NCI-H345 (cell line): ENCODE measurements at places on chromosomes 2 and 18.

DNA sequence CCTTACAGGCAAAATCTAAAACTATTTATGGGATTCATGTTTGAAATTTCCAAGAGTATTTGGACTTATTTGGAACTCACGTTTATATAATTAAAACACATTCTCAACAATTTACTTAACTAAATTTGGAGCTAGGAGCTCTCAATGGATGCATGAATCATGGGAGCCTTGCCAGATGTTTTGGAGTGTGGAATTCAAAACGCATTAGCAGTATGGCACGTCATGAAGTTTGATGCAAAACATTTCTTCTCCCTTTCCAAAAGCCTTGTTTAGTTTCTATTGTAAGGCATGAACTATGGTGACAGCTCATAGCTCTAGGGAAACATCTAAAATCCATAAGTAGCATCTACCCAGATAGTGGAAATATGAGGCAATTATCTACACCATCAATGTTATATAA, 701.6 kb downstream of the SATB2 start:
- no peak for DNase-seq

DNA sequence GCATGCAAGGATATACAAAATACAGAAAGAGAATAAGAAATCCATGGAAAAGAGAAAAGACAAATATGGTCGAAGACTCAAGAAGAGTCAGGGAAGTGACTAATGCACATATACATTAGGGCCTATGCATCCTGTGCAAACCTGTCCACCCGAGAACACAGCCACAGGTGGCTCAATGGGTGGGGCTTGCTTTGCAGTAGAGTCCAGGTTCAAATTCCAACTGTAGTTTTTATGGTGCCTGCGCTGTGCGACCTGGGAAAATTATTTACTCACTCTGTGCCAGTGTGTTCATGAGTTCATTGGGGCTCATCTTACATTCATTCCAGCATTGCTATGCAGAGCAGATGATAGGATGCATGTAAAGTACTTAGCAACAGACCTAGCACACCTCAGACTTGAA, 244.7 kb downstream of the CTNNA2 start:
- DNase-seq = no peak

DNA sequence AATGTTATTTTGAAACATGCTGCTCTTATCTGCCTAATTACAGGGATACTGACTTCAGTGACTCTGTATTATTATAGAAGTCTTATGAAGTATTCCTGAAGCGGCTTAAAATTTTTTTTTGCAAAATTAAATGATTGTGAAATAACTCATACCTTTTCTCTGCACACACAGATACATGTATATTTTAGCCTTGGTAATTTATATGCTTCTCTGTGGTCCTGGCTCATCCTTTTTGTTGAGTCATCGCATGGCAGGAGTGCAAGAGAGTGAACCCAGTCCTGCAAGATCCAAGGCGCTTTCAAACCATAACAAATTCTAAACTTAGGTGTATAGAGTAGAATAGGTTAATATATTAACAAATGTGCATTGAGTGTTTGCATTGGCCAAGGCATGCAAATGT, 8.6 kb downstream of the CCNT2 start:
- DNase-seq = no peak

GRCh38 chr2:229282758-229283546, 11.9 kb upstream of the PID1 start:
- DNase-seq = no peak

DNA sequence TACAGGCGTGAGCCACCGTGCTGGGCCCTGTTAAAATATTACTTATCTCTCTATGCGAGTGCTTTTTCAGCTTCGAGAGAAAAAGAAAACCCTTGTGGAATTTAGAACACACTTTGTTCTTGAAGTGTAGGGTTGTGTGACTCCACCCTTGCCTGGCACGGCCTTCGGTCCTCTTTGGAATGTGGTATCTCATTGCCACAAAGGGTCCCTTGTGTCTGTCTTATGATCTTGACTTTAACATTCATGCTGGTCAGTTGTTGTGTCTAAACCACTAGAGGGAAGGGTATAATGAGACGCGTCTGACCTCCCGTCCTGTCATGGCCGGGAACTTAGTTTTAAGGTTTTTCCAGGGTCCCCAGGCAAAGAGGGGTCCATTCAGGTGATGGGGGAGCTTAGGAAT, 246.4 kb downstream of the VAPA start:
- DNase-seq = no peak

- DNase-seq = peak; percentile 79
Measured at GRCh38 chr2:136126421-136126926, 8.5 kb upstream of the CXCR4 start.

- no peak for DNase-seq
Measured at GRCh38 chr2:33133454-33133952, 186.8 kb downstream of the LTBP1 start.

- DNase-seq = no peak
Measured at GRCh38 chr2:207778298-207778882, 8.7 kb upstream of the FZD5 start.

DNA sequence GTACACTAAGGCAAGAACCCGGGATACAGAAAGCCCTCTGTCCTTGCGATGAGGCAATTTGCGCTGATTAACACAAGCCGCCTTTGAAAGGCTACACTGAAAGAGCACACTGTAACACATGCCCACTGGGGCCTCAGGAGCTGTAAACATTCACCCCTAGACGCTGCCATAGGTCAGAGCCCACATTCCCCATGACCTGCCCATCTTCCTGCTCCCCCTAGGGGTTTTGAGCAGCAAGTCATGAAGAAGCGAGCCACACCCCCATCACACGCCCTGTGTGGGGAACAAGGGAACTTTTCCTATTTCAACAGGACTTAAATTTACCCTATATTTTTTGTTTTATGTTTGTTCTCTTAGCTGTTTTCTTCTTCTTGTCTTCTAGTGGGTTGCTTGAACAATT, 47.8 kb upstream of the SLC4A10 start:
- no peak for DNase-seq

DNA sequence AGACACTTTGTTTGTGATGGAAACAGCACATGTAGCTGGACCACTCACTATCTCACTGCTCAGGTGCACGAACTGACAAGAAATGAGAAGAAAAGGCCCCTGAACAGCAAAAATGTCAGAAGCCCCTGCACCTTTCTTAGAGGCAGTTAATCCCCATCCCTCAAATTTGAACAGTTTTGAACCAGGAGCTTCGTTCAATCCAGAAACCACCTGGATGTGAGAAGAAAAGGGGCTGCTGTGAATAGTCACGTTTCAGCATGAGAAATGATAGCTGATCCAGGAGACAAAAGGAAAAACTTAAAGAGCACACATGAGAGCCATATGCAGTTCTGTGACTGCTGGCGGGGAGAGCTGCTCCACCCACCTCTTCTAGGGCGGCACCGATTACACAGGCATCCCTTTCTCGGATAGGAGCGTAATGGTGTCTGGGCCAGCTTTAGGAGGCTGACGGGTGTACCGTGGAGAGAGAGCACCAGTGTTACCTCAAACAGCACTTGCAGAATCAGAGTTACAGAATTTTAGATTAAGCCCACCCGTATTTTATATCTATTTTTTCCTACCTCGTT, 117.0 kb upstream of the EML6 start:
- DNase-seq = no peak

GRCh38 chr2:178553047-178553446, 72.8 kb downstream of the PLEKHA3 start:
- DNase-seq = no peak

- no peak for DNase-seq
Measured at GRCh38 chr2:237742614-237743013, 56.0 kb upstream of the RBM44 start.

DNA sequence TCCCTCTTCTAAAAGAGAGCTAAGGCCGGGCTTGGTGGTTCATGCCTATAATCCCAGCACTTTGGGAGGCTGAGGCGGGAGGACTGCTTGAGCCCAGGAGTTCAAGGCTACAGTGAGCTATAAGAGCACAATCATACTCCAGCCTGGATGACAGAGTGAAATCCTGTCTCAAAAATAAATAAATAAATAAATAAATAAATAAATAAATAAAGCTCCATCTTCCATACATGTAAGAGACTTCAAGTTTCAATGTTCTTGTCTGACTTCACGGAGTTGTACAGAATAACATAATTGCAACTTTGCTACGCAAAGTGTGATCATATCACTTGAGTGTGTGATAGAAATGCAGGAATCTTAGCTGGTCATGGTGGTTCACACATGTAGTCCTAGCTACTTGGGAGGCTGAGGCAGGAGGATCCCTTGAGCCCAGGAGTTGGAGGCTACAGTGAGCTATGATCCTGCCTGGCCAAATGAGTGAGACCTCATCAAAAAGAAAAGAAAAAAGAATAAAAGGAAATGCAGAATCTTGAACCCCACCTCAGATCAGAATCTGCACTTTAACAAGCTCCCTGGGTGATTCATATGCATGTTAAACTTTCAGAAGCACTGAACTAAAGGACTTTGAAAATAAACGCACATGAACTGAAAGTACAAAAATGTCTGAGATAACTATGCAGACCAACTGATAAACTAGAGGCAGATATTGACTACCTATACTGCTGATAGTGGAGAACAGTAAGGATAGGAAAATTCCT, 123.7 kb upstream of the SP3 start:
- no peak for DNase-seq

GRCh38 chr2:200794143-200794542, 17.6 kb upstream of the BZW1 start:
- DNase-seq = no peak

DNA sequence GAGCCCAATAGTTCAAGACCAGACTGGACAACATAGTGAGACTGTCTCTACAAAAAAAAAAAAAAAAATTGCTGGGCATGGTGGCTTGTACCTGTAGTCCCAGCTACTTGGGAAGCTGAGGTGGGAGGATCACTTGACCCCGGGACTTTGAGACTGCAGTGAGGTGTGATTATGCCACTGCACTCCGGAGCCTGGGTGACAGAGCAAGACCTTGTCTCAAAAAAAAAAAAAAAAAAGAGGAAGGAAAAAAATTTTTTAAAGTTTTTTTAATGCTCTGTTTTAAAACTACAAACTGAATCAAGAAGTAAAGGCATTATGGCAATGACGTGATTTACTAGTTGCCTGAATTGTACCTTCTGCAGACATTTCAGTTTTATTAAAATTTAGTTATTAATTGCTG, 54.5 kb upstream of the ZDBF2 start:
- no peak for DNase-seq

GRCh38 chr2:19349911-19350677, 8.3 kb downstream of the OSR1 start:
- DNase-seq = peak; percentile 39

GRCh38 chr18:60596928-60597327, 224.4 kb upstream of the MC4R start:
- no peak for DNase-seq

- DNase-seq = no peak
Measured at GRCh38 chr2:117737846-117738245, 76.6 kb upstream of the DDX18 start.

- DNase-seq = no peak
Measured at GRCh38 chr2:68045342-68045741, 17.5 kb downstream of the C1D start.

DNA sequence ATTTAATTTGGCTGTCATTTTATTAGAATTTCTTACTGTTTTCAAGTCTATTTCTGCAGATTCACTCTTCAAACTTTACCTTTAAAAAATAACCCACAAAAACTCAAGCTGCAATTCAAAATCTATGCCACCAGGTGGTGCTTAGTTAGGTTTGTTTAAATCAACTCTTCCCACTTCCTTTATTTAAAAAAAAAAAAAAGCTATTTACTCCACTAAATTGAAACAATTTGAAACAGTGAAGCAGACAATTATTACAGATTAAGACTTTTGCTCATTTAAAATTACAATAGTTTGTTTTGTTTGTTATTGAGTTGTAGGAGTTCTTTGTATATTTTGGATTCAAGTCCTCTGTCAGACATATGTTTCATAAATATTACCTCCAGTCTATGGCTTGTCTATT, 300.0 kb downstream of the PDE11A start:
- DNase-seq = peak; percentile 30

DNA sequence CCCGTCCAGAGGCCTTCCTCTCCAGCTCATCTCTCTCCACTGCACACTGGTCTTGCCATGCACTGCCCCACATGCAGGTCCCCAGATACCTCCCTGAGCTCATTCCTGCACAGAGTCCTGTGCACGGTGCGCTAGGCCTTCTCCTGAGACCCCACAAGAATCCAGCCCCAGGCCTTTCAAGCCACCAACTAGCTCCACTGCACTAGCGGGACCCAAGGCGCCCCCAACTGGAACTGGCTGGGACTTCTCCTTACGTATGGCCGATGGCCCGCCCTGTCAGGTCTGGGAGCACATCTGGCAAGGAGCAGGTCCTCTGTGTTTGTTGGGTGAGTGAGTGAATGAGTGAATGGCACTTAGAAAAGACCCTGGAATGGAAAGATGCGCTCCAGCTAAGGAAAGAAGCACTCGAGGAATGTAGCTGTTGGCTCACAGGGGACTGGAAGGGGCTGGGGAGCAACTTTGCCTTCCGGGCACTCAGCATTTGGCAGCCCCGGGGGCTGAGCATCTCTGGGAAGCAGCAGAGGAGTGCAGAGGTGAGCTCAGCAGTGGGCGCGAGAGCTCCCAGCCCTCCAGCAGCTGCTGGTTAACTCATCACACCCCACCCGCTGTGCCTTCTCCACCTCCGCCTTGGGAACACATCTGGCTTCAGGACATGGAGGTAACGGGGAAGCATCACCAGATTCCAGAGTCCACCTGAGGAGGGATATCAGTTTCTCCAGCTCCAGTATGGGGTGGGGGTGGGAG, 223.1 kb downstream of the GLI2 start:
- DNase-seq = no peak

- no peak for DNase-seq
Measured at GRCh38 chr18:2846636-2847316, at the start of gene EMILIN2. EMILIN2 (plus strand) TSS chr18:2847006; CDS start chr18:2847189, 183 bp downstream.

DNA sequence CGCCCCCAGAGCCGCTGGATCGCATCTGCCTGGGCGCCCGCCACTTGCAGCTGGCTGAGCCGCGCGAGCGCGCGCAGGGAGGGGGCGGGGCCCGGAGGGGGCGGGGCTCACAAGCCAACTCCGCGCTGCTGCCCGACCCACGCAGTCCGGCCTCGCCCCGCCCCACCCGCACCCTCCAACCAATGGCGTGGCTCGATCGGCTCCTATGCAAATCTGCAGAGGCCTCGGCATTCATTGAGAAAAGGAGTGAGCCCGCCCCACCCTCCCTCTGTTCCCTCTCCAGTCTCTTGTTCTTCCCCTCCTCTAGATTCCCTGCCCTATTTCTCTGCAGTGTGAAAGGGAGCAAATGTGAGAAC, at the start of gene ALK:
TSS of gene ALK (minus strand) at position 27 of the 356 bp plus-strand sequence. CDS start 927 bp downstream, outside the sequence.
- DNase-seq = peak; percentile 99

DNA sequence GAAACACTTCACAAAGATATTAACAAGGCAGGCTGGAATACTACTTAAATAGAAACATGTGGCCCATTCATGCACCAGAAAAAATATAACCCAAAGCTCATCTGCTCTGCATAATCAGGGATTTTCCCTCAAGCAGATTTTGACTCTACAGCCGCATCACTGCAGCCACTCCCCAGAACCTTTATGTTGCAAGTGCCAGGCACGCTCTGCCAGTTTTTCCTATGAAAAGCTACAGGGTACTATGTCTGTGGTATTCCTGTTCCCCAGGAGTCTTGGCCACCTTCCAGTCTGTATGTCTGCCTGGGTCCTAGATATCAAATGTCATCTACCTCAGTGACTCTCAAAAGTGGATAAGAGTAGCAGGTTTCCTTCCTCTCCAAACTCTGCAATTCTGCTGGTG, 3.8 kb downstream of the COA5 start:
- peak; percentile 68 for DNase-seq

- DNase-seq = no peak
Measured at GRCh38 chr2:89844221-89844943, 1152.9 kb downstream of the RPIA start.

- DNase-seq = no peak
Measured at GRCh38 chr2:67526283-67526682, 129.2 kb downstream of the ETAA1 start.
